MG63 (cell line): ENCODE measurements at places on chromosomes 5 and 9.

- no peak for DNase-seq
Observed at GRCh38 chr5:94744906-94745305, 126.4 kb downstream of the SLF1 start.

DNA sequence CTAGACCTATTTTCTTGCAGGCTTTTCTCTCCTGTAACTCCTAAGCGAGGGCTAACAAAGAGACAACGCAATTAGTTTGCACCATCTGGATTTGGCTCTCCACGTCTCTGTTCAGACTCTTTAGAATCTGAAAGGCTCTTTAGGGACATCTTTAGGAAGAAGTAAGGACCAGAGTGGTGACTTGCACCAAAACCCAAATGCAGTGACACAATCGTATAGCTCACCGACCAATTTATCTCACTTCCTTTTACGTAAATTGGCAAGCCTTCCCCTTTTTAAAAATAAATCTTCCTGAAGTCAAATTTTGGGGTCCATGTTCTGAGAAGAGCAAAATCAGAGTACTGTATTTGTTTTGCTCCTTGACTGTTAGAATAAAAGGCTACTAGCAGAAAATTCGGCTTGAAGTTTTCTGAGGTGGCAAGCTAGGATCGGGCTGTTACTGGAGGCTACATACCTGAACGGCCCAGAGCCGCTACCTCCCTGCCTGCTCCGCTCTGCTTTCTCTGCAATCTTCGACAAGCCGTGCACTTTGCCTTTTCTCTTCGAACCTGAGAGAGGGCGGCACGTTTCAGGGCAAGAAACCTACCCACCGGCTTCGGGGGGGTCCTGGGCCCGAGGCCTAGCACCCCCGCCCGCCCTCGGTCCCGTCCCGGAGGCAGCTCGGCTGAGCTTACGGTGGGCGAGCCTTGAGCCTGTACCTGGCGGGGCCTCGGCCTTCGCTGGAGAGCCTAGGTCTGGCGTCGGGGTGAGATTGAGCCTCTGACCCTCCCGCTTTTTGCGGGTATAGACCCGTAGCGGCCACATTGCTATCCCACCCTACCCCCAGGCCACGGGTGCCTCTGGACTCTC is 537 bp downstream of the MEIKIN start:
- DNase-seq = no peak

DNA sequence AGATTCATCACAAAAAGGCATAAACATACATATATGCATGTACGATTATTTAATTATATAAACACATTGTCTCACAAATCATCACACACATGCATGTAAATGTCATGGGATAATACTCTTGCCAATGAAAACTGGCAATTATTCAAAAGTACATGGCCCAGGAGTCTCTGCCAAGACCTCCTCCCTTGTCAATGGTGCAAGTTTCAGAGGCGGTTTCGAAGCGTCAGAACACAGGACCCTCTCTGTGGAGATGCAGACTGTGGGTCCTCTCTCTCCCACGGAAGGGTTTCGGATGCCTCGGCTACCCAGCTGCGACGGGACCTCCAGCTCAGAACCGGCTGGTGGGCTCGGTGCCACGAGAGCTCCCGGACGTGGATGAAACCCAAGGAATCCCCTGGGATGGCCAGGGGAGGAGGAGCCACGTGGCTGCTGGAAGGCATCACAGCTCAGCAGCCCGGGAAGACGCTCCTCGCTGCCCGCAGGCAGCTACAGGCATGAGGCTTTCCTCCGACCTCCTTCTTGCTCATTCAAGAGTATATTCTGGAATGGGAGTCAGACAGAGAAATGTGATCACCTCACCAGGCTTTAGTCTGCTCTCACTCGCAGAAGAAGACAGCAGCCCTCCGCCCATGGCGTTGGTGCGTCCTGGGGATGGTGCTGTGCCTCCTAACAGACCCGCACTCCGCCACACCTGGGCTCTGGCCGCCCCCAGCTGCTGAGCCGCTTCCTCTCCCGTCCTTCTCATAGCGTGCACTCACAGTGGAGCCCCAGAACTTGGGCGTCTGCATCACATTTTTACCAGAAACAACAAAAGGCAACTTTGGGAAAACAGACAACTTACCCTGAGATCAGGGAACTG is 308.8 kb downstream of the IRX2 start:
- DNase-seq = no peak

DNA sequence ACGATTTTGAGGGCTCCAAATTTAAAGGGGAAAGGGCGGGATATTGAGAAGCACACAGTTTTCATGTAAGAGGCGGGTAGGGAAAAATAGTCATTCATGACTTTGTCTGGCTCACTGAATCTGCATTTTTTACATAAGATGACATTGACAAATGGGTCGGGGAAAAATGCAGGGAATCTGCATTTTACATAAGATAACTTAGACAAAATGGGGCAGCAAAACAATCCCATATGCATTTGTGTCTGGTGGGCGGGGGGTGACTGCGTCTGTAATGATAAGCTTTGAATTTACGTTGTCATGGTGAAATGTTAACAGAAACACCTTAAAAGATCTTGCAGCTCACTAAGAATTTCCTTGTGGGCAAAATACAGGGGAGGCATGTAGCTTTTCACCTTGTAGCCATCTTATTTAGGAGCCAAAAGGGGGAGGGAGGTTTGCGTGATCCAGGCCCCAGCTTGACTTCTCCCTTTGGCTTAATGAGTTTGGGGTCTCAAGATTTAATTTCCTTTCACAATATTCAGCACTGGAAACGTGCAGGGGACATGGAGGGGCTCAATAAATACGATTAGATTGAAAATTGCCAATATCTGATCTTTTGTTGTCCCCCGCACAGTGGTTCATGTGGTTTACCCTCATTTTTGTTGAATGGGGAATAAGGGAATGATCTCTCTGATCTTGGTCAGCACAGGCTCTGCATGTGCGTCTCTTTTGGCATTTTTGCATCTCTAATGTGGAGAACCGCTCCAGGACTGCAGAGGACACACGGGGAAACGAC is 41.1 kb upstream of the GADD45G start:
- no peak for DNase-seq

DNA sequence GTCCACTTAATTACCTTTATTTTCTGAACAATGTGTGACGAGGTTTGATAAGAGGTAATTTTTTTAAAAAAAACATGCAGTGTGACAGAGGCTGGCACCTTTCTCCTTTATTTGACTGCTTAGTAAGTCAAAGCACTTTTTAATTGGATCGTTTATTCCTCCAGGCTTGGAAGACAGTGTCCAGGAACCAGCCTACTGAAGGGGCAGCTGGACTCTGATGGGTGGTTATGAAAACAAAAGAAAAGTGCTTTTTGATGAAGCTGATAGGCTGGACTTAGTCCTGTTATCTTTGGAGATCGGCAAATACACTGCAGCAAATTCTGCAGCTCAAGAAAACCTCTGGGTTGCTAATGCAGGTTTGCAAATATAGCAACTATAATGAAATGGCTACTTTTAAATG is 141.7 kb downstream of the DCP2 start:
- no peak for DNase-seq

DNA sequence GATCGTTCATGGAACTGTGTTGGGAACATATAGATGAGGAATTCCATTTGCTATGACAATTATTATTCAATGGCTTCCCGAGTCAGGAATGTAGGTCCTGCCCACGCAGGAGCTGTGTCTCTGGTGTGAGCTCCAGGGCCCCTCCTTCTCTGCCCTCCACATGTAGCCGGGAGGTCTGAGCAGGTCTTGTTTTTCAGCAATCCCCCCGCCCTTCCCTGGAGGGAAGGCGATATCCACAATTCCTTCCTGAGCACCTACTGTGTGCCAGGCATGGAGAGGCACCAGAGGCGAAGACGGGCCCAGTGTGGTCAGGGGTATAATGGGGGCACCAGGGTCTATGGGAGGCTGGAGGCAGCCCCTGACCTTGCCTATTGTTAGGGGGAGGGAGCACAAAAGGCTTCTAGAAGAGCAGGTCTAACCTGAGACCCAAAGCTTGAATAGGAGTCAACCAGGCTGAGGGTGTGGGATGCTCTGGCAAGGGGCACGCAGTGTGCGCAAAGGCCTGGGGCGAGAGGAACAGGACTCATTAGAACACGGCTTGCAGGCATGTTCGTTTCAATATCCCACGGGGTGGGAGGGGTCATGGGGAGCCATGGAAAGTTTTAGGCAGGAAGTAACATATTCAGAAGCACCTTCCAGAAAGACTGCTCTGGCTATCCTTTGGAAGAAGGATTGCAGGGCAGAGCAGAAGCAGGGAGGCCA is 154.9 kb downstream of the C9orf50 start:
- no peak for DNase-seq

GRCh38 chr5:66810848-66811261 is 214.7 kb downstream of the MAST4 start:
- DNase-seq = no peak

- no peak for DNase-seq
Observed at GRCh38 chr5:116464144-116464708, 110.4 kb downstream of the SEMA6A start.

- no peak for DNase-seq
Observed at GRCh38 chr5:14125262-14125661, 17.9 kb upstream of the TRIO start.

- DNase-seq = no peak
Observed at GRCh38 chr9:29126783-29127182, 1553.5 kb upstream of the C9orf72 start.

- DNase-seq = no peak
Observed at GRCh38 chr9:133280392-133280791, 5.4 kb upstream of the ABO start.

- DNase-seq = peak; percentile 96
Observed at GRCh38 chr9:21580636-21581378, 98.7 kb upstream of the IFNE start.
